ENCODE measurements at places on chromosomes 16 and 17.

GRCh38 chr17:28599311-28600184 is 723 bp upstream of the SPAG5 start:
- no peak for DNase-seq

DNA sequence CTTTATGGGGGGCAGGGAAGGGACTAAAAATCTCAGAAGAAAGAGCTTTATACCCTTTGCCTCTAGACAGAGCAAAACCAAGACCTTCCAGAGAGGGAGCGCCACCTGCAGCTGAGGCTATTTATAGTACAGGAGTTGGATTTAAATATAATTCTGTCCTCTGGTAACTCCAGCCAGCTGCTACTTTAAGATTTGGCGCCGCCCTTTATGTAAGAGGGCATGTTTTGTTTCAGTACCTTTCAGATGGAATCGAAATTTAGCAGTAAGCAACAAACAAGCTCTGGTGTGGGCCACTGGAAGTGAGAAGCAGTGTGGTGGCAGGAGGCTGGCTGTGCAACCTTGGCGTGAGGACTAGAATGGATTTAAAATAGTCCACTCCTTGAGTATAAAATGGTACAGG is 5.2 kb upstream of the GUCY2D start:
- no peak for DNase-seq

DNA sequence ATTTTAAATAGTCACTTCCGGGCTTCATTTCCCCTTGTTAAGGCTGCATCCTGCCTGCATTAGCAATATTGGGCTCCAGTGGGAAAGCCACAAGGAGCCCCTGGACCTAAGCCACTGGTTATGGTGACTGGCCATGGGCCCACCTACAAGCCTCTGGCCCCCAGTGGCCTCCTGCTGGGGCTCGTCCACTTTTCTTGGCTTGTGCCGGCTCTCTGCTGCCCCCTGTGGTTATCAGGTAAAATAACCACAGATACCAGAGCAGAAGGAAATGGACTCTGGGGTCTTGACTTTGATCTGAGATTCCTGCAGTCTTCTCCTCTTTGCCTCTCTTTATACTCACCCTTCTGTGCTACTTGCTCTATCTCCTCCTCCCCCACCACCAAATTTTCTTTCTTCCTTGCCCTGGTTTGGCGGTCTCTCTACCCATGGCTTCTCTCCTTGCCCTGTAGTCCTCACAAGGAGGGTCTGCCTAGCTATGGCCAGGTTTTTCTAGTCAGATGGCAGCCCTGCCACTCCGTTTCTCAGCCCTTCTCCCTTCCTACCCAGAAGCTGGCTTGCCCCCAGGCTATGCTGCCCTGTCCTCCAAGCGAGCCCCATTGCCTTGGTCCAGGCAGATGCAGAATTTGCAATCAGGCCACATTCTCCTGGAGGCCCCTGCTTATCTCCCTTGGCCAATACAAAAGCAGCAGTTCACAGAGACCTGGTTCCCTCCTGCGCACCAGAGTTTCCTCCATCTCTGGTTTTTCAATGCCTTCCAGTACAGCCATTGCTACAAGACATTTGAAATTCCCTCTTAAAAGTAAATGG is 82.9 kb upstream of the RCVRN start:
- DNase-seq = no peak

DNA sequence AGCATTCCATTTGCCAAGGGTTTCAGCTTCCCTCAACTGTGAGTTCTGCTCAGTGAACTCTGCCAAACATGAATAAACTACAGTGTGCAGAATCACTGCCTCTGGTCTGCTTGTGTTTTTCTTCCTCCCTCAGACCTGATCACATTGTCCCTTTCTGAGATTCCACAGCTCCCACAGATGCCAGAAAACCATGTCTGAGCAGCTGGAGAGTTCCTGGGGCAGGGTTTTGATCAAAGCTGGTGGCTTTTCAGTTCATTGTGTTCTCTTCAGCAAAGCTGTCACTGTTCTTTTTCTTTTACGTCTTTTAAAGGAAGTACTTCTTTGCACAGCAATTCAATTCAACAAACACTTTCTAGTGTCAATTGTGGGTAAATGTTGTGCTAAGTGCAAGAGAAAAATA is 555.8 kb downstream of the RBFOX1 start:
- no peak for DNase-seq

GRCh38 chr16:89346869-89347268 is 129.4 kb downstream of the ZNF778 start:
- no peak for DNase-seq

DNA sequence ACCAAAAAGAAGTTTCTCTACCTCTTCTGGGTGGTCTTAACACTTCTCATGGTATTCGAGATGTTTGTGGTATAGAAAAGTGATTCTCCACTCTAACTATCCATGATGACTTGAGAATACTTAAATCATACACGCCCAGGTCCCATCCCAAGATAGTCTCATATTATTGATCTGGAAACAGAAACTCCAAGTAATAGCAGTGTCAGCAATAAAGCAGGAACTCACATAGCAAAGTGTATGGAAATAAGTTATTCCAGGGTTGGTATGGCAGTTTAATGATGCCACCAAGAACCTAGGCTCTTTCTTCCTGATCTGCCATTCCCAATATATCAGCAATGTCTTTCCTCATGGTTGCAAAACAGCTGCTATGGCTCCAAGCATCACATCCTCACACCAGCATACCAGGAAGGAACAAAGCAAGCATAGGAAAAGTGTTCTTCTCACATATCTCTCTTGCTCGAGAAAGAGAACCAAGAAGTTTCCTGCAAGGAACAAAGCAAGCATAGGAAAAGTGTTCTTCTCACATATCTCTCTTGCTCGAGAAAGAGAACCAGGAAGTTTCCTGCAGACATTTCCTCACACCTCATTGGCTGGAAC is 23.6 kb upstream of the TOX3 start:
- no peak for DNase-seq

- no peak for DNase-seq
Observed at GRCh38 chr16:56610017-56610608, 1.7 kb downstream of the MT2A start.

DNA sequence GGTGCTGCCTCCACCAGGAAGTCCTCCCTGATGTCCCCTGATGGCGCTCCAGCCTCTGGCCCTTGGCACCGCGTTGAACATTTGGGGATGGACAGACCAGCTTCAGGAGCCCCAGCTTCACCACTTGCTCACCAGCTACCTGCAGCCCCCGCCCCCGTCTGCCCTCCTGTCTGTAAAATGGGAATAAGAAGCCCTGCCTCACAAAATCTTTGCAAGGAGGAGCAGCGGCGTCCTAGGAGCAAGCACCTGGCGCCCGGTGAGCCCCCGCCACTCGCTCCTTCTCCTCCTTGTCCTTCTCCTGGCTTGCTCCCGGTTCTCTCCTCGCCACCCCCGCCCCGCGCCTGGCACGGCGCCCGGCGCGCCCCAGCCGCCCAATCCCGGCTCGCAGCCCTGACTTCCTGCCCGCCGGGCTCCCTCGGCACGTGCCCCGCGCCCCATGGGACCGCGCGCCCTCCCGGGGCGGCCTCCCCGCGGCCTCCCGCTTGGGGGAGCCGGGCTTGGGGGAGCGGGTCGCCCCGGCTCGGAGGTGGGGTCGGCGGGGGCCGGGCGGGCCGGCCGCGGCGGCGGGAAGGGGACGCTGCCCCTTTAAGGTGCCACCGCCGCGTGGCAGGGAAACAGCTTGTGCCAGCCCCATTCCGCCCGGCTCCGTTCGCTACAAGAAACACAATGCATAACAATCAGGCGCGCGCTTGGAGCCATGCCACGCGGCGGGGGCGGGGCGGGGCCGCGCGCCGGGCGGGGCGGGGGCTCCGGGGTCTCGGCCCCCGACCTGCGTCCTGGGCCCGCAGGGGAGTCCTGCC is 9.1 kb upstream of the PPP1R1B start:
- DNase-seq = peak; percentile 50

DNA sequence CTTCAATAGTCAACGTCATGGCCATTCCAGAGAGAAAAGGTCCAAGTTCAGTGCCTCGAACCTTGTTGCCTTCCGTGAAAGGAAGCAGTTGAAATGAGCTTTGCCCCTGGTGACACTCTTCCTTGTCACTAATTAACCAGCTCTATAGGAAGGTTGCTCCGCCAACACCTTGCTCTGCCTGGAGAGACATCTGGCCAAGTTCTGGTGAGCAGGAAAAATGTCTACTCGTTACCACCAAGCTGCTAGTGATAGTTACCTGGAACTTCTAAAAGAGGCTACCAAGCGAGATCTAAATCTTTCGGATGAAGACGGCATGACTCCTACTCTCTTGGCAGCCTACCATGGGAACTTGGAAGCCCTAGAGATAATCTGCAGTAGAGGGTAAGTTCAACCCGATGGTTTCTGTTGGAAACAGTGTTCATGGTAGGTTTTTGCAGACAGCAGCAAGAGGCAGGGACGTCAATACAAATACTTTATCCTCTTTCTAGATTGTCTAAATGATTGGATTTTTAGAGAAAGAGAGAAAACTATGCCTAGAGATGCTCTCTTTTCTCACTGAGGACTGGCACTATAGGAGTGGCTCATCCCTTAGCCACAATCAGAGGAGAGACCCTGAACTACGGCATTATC is at the start of gene ANKS4B:
Gene ANKS4B, plus strand, starts transcription at position 179 of the 630 bp plus-strand sequence. Its CDS starts 39 bp downstream, at position 218.
- DNase-seq = no peak

DNA sequence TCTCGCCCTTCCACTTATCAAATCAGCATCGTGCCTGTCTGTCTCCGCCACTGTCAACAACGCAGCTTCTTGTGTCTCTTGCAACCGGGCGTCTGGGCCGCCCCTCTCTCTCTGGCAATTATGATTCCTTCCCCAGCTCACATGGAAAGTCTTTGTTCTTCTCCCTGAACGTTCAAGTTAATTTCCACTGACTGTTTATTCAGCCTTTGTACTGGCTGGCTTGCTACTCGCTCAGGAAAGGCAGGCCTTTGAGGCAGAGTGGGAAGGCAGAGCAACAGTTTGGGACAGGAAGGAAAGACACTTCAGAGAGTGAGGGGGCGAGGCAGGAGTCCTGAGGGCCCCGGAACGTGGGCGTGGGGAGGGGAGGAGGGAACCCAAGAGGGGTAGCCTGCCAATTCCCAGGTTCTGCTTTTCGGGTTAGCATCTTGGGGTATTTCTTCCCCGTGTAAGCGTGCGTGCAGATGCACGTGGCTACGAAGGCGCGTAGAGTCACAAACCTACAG is 50.8 kb downstream of the AKAP1 start:
- peak; percentile 31 for DNase-seq

DNA sequence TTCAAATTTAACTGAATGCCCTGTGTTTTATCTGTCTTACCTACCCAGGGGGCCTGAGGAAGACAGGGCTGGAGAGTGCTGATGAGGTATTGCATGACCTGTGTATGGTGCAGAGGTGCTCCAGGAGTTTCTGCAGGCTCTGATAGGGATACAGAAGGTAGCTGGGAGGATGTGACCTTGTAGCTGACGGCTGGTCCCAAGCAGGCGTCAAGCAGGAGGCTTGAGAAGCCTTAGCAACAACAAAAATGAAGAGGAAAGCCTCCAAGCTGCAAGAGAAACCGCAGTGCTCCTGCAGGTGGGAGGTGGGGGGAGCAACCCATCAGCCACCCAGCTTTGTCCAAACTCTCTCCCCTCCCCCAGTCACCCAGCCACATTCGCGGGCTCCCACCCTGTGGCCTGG is 40.4 kb downstream of the LAT start:
- no peak for DNase-seq

DNA sequence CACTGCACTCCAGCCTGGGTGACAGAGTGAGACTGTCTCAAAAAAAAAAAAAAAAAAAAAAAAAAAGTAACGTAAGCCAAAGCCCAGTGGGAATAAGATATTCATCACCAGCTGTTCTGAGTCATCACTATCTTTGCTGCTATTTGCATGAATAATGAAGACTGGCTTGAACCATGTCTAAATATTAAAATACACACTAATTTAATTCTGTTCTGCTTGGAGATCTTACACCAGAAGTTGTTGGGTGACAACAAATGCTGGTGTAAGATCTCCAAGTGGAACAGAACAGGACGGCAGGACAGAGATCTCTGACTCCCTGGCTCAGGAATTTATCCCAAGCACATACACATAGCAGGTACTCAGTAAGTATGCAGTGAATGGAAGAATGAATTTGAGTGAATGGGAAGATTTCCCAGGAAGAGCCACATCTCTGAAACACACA is 19.6 kb downstream of the DNAH17 start:
- no peak for DNase-seq

DNA sequence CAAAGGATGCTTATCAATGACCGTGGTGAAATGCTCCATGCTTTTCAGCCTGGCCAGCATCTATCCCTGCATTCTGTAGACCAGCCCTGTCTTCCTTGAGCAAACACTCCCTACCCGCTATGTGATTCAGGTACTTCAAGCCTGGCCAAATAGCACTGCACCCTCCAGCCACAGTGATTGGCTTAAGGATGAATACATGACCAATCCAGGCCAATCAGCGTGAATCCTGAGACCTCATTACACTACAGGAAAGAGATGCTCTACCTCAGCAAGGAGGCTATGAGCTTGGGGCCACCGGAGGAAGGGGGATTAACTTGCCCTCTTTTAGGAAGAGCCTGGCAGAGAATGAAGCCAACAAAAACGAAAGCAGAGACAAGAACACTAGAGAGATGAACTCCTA is 162.5 kb downstream of the ZNF423 start:
- DNase-seq = no peak

GRCh38 chr17:56785405-56785804 is 48.3 kb downstream of the C17orf67 start:
- no peak for DNase-seq

DNA sequence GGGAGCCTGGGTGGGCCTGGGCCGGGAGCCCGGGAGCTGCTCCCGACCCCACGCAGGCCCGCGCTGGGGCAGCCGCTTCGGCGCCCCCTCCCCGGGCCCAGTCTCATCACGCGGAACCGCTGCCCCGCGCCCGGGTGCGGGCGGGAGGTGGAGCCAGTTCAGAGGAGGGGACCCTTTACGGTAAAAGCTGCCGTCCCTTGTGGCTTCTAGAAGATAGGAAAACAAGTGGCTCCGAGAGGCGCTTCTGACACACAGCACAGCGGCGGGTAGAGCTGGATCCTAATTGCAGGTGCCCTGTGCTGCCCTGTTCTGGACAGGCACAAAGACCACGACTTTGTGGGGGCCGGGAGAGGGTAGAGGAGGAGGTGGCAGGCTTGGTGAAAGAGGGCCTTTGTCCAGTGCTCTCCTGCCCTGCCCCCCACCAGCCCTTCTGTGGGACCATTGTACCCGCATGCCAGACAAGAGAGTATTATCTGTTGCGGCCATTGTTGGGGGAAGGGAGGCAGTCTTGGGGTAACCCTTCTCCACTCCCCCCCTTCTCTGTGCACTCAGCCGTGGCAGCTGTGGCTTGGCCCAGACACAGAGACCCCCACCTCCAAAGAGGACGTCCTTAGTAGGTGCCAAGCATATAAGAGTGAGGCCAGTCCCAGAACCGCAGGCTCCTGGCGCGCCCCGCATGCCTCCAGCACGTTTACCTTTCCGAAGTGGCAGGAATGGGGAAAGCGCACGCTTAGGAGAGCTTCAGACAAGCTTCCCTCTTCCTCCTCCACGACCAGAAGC is 736 bp downstream of the CNP start:
- no peak for DNase-seq

All from NCI-H187 (cell line).